Nephron progenitor cell (in vitro differentiated cells): ENCODE measurements at places on chromosomes 11 and 22.
A peak's percentile ranks its signal among the peaks of the same experiment; 100 is the strongest.

GRCh38 chr22:39965748-39966147 is 5.6 kb downstream of the TMA7B start:
- DNase-seq: no peak

GRCh38 chr11:71108013-71108865 is 144.1 kb downstream of the SHANK2 start:
- no peak for DNase-seq

DNA sequence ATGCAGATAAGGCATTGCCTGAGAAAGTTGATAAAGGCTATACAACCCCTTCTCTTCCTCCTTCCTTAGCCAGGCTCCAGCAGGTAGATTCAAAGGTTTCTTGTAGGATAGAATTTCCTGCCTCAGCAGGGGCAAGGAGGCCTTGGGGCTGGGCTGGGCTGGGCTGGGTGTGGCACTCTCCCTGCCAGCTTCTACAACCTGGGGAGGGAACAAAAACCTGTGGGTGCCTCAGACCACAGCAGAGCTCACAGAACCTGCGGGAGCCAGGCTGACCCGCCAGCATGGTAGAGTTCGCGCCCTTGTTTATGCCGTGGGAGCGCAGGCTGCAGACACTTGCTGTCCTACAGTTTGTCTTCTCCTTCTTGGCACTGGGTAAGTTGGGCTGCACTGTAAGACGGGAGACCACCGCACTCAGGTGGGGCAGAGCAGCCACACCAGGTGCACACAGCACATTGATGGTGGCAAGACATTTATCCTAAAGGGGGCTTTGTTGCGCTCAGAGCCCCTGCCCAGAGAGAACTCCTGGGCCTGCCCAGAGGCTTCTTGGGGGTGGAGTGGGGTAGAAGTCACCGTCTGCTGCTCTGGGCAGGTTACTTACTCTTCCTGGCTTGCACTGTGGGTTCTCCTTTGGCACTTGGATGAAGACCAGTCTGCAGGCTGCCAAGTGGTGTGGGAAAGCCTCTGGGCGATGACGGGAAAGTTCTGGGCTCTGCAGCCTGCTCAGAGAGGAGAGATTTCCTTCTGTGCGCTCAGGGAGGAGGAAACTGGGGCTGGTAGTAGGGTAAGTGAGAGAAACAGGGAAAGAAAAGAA is at the start of gene MOGAT2:
TSS of gene MOGAT2 (plus strand) at position 231 of the 811 bp plus-strand sequence. CDS start at position 282, 51 bp downstream.
- no peak for DNase-seq

DNA sequence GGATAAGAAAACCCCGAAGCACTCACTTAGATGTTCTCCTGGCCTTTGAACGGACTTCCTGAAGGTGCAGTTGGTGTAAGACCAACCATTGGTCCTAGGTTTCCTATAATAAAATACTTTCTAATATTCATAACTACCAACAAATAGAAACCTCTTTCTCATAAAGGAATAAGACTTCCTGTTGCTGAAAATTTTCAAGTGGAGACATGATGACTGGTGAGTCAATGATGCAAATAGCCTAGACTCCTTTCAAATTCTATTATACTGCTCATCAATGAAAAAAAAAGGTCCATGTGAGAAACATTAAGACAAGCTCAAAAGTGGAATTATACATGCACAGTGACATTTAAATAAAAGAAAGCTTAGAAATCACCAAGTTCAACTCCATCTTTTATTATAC is 862.8 kb downstream of the FAM181B start:
- no peak for DNase-seq

GRCh38 chr22:47239474-47239860 is 477.0 kb downstream of the TBC1D22A start:
- DNase-seq: no peak

GRCh38 chr11:62611705-62612365 is 740 bp downstream of the EML3 start:
- peak; percentile 44 for DNase-seq

GRCh38 chr11:45399166-45399565 is 113.0 kb upstream of the SYT13 start:
- no peak for DNase-seq

GRCh38 chr22:29208502-29208862 is 2.8 kb downstream of the EMID1 start:
- no peak for DNase-seq

- DNase-seq: no peak
These were observed 65.6 kb upstream of the SPON1 start for GRCh38 chr11:13896981-13897353.

- no peak for DNase-seq
These were observed 55.5 kb downstream of the CLPB start for GRCh38 chr11:72378704-72379383.

DNA sequence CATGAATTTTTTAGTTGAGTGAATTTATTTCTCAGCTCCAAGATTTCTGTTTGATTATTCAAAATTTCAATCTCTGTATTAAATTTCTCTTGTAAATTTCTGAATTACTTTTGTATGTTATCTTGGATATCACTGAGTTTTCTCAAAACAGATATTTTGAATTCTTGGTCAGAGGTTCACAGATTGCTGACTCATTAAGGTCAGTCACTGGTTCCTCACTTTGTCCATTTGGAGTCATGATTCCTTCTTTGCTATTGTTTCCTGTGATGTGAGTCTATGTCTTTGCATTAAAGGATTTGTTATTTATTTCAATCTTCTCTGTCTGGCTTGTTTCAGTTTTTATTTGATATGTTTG is 10.2 kb upstream of the IL17RA start:
- no peak for DNase-seq

- DNase-seq: no peak
These were observed 3.3 kb downstream of the FAM118B start for GRCh38 chr11:126214841-126215240.

GRCh38 chr11:61485080-61485479 is 23.5 kb upstream of the LRRC10B start:
- no peak for DNase-seq

DNA sequence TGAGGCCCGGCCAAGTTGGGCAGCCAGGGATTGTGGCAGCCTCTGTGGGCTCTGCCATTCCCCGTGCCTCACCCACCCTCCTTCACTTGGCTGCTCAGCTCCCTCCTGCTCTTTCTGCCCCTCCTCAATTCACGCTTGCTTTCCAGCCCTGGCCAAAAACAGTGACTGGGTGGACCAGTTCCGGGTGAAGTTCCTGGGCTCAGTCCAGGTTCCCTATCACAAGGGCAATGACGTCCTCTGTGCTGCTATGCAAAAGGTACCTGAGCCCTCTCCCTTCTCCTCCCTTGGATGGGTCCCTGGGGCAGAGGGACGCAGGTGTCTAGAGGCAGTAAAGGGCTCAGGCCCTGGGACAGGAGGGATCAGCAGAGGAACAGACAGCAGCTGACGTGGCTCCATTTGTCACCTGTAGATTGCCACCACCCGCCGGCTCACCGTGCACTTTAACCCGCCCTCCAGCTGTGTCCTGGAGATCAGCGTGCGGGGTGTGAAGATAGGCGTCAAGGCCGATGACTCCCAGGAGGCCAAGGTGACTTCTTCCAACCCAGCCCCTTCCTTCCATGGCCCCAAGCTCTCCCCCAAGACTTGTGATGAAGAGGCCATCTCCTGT is 2.7 kb downstream of the FREY1 start:
- DNase-seq: no peak

DNA sequence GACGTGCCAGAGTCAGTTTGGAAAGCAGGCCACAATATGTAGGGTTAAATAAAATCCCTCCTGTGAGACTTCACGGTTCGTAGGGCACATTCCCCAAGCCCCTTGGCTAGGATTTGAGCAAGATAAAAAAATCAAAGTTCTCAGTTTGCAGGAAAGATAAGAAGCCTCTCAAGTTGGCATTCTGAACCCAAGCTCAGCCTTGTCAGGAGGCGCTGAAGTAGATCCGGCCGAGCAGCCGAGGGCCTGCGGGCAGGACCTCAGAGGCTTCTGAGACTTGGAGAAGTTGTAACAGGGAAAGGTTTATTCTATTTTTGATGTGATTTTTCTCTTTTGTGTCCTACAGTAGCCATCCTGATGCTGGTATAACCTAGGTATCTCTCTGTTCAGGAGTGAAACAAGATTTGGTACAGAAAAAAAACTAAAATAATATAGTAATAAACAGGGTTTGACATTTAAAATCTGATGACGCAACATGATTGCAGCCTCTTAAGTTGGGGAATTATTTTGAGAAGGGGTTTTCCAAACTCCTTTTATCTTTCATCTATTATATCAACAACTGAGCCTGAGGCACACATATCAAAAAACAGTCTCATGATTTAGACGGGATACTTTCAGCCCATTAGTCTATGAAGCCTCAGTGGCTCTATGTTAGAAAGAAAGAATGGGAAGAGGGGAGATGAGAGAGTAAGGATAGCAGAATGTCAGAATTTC is 10.1 kb downstream of the PATE2 start:
- peak; percentile 12 for DNase-seq

- DNase-seq: no peak
These were observed 115.9 kb upstream of the SLC22A12 start for GRCh38 chr11:64475145-64475544.

GRCh38 chr11:111427471-111427912 is 48.4 kb upstream of the POU2AF1 start:
- DNase-seq: no peak

DNA sequence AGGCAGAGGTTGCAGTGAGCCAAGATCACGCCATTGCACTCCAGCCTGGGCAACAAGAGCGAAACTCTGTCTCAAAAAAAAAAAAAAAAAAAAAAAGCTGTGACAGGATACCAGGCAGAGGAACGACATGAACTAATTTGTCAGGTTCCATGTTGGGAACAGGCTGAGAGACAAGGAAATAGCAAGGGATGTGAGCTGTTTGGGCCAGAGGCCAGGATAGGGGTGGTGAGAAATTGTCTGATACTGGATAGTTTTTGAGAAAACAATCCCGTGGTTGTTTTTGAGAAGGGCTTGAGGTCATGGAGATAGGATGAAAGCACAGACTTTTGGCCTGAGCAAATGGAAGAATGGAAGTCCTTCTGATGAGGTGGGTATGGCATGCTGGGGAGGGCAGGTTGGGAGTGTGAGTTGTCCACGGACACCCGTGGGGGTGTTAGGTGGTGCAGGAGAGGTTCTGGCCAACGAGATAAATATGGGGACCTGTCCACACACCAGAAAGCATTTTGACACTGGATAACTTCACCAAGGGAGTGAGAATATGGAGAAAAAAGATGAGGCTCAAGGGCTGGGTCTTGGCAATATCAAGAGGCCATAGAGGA is 13.7 kb downstream of the PIWIL3 start:
- no peak for DNase-seq

- DNase-seq: no peak
These were observed at the start of gene TMPRSS13 for GRCh38 chr11:117929142-117929915. TMPRSS13 (minus strand) TSS chr11:117929402; CDS start chr11:117929307, 95 bp downstream.

- DNase-seq: no peak
These were observed 536.8 kb downstream of the MIAT start for GRCh38 chr22:27194096-27194748.

DNA sequence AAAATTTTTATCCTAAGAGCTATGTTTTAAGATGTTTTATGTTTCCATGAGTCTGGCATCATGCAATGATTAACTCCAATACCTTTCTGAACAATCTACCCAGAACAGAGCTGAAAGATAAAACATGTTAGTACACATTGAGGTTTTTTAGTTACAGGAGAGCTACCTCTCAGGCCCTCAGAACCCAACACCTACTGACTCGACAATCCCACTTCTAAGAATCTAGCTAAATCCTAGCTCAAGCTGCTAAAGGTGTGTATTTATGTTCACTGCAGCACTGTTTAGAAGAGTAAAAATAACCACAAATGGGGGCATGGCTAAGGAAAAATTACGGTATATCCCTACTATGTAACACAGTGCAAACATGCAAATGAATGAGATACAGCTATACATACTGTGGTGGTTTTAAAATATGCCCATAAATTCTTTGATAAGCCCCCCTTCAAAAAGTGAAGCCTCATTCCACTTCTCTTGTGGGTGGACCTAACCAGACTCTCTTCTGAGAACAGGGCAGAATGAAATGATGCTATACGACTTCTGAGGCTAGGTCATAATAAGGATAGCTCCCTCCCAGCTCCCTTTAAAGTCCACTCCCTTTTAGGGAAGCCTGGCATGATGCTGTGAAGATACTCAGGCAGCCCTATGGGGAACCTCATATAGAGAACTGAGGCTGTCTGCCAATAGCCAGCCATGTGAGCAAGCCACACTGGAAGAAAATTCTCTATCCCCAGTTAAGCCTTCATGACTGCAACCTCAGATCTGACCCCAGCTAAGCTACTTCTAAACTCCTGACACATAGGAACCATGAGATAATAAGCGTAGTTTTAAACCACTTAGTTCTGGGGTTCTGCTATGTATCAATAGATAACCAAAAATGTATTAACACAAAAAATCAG is 29.5 kb downstream of the TMEM123 start:
- DNase-seq: no peak

GRCh38 chr22:48739348-48740085 is 1088.2 kb downstream of the BRD1 start:
- DNase-seq: no peak

- no peak for DNase-seq
These were observed 1.1 kb upstream of the MTMR2 start for GRCh38 chr11:95925011-95925410.

DNA sequence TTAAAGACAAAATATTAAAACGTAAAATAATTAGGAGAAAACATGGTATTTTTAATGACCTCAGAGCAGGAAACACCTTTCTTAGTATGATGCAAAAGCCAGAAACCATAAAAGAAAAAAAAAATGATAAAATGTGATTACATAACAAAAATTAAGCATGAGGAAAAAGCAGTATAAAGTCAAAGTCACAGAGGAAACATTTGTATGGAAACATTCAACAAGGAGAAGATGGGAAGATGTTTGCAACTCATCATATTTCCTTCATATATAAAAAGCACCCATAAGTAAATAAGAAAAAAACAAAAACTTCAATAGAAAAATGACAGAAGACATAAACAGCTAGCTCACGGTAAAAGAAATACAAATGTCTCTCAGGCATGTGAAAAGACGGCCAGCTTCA is 17.3 kb downstream of the SHISAL1 start:
- DNase-seq: no peak

- no peak for DNase-seq
These were observed 3.4 kb downstream of the PTGDR2 start for GRCh38 chr11:60852117-60852981.

GRCh38 chr11:45610627-45611026 is 54.8 kb downstream of the CHST1 start:
- no peak for DNase-seq

- no peak for DNase-seq
These were observed 100.0 kb upstream of the SOX6 start for GRCh38 chr11:16456366-16456765.

DNA sequence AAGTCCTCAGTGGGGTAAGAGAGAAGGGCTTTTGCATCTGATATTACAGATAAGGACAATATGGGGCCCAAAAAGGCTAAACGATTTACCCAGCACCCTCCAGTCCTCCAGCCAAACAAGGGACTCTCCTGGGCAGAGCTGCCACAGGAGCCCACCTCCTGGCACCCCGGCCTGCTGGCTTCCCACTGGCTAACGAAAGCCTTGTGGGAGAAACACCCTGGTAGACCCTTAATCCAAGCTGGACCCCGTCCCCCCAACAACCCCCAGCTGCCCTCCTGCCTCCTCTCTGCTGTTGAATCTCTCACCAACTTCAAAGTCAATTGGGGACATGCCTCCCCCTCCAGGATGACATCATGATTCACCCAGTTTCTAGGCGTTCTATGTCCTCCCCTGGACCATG is 10.8 kb downstream of the C1QTNF6 start:
- DNase-seq: no peak
